ENCODE measurements at places on chromosomes 12 and 14.

- peak; percentile 3 for DNase-seq
Measured at GRCh38 chr12:12070674-12071656, at the start of gene BCL2L14. BCL2L14 (plus strand) TSS chr12:12070939; CDS start chr12:12079306, 8,367 bp downstream.

- no peak for DNase-seq
Measured at GRCh38 chr12:42498549-42499247, 90.8 kb downstream of the PRICKLE1 start.

- DNase-seq = no peak
Measured at GRCh38 chr12:95446506-95446900, 27.4 kb upstream of the METAP2 start.

GRCh38 chr14:104586832-104587620 is 7.5 kb downstream of the C14orf180 start:
- no peak for DNase-seq
